CD4-positive, alpha-beta T cell treated with Interleukin-2 at 100 ng/mL for 4 hours (primary cell): ENCODE measurements at places on chromosomes 13 and 19.

DNA sequence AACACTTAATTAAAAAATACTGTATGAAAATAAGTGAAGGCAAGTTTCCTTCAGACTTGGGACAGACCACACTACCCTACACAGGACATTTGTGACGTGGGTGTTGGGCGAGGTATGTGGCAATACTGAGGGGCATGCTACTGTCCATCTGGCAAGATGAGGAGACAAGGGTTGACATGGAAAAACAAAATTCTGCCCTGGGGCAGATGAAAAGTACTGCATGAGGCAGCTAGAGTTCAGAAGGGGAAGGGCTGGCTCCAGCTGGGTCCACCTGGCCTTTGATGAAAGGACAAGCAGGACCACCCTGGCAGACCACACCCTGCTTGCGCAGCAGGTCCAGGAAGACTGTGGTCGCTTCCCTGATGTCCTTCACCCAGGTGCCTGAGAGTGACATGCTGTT lies 43.2 kb downstream of the LATS2 start:
- no peak for DNase-seq

- DNase-seq = no peak
These were observed 10.9 kb downstream of the APOC1 start for GRCh38 chr19:44925114-44925891.

GRCh38 chr19:28429356-28429755 lies 783.6 kb downstream of the UQCRFS1 start:
- no peak for DNase-seq

- no peak for DNase-seq
These were observed 99.2 kb upstream of the MIR17HG start for GRCh38 chr13:91248249-91248648.

DNA sequence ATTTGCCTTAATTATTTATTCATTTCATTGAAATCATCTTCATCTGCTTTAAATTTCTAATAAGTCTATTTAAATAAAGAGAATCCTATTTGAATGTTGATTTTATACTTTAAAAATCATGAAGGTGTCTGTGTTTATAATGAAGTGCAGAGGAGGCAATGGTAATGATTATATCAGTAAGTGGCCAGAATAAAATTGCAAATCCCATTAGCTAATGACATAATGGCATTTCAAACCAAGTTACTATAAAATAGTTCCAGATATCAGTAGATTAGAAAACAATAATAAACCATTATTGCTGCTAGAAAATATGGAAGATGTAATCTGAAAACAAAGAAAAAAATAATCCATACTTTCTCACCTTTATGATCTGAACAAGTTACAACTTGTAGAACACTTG lies 647.8 kb upstream of the KLHL1 start:
- DNase-seq = no peak

DNA sequence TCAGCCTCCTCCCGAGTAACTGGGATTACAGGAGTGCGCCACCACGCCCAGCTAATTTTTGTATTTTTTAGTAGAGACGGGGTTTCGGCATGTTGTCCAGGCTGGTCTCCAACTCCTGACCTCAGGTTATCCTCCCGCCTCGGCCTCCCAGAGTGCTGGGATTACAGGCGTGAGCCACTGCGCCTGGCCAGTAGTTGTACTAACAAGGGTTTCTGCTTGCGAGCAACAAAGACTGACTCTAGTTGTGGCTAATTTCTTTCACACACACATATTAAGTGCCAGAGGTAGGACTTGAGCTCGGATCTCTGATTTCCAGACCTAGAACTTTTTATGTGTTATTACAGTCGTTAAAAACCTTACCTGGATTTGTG lies 635 bp upstream of the PCCA start:
- DNase-seq = no peak

DNA sequence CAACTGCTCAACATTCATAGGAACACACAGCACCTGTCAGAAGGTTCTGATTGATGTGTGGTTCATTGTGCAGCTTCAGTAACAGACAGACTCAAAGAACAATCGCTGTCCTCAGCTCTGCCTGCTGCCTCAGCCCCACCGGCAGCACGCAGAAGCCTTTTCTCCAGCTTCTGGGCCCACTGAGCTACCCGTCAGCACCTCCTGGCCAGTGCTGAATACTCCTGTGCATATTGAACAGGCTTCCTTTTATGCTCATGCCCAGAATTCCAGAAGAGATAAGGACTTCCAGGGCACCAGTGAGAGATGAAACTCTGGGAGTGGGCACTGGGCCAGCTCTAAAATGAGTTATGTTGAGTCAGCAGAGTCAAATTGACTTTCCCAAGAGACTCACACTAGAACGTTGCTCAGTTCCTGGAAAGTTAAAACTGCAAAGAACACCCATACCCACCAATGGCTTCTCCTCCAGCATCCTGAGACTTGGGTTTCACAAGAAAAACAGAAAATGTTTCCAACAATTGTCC lies 119.3 kb downstream of the COL4A1 start:
- DNase-seq = no peak

DNA sequence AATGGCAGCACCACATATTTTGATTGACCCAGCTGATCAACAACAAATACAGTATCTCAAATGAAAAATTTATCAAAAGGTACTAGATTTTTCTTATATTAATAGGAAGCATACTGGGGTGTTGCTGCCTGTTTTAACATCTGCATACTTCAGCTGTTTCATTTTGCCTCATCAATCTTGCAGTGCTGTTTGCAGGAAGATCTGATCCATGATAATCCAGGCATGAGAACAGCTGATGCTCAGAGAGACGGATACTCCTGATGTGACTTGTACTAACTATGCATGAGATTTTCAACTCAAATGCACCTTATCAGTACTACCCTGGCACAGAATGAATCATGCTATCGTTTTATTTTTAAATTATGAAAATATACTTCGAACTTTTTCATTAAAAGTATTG lies 2136.8 kb downstream of the PCDH9 start:
- DNase-seq = no peak

GRCh38 chr13:109985871-109986450 lies 199.6 kb upstream of the IRS2 start:
- DNase-seq = no peak

DNA sequence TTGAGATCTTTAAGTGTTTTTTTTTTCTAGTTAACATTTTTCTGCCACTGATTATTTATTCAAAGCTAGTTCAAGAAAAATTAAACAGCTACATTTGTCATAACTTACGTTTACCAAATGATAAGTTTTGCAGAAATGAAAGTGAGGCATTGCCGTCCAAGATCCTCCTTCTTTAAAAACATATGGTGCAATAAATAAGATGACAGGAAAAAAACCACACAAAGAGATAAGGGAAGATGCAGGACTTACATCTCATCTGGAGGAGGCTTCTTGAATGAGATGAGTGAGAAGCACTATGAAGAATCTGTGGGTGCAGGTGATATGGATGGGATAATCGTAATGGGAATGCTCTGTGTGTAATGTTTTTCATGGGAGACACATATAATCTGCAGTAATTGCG lies 12.4 kb downstream of the TNFSF13B start:
- DNase-seq = no peak

DNA sequence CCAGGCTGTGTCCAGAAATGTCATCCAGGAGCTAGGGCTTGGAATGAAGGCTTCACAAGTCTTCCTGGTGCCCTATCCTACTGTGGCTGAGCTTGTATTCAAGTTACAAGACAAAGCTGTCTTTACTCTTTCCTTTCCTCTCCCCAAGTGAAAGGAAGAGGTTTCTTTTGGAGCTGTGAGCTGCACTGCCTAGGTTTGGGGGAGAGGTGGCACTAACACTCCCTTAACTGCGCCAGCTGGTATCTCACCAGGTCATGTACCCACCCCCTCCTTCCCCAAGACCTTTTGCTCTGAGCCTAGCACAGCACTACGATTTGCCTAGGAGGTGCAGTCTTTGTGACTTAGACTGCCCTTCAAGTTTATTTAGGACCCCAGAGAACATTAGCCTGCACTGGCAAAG lies 2053.6 kb upstream of the PRR20A start:
- no peak for DNase-seq

DNA sequence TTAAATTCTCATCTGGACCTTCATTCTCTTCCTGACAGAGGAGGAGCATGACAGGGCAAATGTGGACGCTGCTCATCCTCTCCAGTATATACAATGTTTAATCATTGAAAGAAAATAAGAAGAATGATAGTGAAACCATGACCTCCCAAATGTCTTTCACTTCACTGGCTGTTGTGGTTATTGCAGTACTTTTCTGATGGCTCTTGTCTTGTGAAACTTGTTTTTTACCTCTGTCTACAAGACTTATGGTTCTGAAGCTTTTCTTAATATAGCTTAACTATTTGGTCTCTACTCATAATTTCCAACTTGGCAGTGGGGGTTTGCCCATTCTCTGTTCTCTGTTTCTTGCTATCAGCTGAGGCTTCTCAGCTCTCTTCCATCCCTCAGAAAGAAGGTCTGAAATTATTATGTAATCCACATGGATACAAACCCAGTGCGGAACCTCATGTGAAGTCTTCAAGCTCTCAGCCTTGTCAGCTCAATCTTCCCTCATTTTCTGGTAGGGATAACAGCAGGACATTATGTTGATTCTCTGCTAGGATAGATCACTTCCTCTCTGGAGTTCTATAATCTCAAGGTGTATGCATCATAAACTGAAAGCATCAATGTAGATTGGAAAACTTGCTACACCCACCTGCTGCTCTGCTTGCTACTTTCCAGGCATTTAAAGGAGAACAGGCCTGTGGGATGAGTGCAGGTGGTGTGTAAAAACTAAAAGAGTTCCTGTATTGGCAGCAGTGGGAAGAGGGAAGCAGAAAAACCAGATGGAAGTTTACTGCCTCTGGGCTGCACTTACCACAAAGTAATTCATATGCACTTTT lies 250.3 kb upstream of the HTR2A start:
- no peak for DNase-seq
